ENCODE measurements at places on chromosomes 13 and 19.

- DNase-seq, result no peak
Observed at GRCh38 chr13:42946927-42947326, 45.1 kb downstream of the EPSTI1 start.

DNA sequence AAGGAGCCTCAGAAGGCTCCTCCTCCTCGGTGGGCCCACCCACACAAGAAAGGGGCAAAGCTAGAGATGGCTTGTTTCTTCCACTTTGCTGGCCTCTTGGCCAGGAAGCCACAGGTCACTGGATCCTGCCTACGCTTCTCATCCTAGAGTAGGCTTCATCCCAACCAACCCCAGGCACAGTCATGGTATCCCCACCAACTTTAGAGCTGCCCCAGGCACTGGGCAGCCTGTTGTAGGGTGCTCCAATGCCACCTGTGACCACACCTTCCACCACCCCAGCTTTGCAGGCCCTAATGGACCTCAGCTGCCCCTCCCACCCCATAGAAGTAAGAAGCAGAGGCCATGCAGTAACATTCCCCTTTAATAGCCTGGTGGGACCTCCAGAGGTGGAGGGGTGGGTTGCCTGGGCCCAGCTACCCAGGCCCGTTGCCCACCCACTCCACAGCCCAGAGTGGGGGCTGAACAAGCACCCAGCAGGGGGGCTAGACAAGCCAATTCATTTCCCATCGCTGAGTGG, 522 bp upstream of the CHMP2A start:
- no peak for DNase-seq

GRCh38 chr13:70087247-70087646, 20.4 kb upstream of the ATXN8OS start:
- no peak for DNase-seq

- no peak for DNase-seq
Observed at GRCh38 chr19:1182068-1182467, 8.0 kb upstream of the SBNO2 start.

GRCh38 chr19:46015687-46016425, 7.0 kb downstream of the PGLYRP1 start:
- no peak for DNase-seq

- no peak for DNase-seq
Observed at GRCh38 chr13:112179995-112180394, 113.0 kb downstream of the SOX1 start.

- no peak for DNase-seq
Observed at GRCh38 chr13:24032674-24033073, 127.8 kb upstream of the SPATA13 start.

DNA sequence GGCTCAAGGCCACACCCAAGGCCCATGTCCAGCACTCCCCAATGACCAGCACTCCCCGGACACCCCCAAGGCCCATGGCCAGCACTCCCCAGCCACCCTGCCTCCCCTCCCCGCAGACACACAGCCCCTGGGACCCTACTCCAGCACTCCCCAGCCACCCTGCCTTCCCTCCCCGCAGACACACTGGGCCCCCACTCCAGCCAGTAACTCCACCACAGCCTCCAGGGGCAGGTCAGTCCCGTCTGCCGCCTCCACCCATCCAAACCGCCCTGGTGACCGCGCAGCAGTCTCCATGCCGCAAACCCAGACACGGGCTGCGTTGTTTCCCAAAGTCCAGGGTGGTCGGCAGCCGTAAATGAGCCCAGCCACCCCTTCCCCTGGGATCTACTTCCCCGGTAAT, 70.7 kb downstream of the SPACA7 start:
- DNase-seq, result no peak

DNA sequence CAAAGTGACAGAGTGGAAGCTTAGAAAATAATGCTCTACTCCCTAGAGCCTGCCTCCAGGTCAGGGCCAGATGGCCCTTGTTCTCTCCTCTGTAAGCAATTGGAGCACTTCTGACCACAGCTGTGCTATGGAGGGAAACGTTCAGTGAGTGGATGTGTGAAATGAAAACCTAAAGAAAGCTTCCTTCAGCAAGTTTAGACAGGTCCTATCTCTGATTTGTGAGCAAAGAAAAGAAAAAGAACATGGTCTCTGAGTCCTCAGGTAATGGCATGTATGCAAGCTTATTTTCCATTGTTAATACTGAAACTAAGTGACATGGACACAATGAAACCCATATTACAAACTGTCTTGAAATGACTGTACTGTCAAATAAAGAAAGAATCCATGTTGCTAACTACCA, 1486.8 kb downstream of the EFNB2 start:
- DNase-seq, result no peak

GRCh38 chr13:113449693-113450347, 3.5 kb downstream of the ADPRHL1 start:
- no peak for DNase-seq

- peak; percentile 21 for DNase-seq
Observed at GRCh38 chr13:72643311-72643989, 84.0 kb downstream of the MZT1 start.

DNA sequence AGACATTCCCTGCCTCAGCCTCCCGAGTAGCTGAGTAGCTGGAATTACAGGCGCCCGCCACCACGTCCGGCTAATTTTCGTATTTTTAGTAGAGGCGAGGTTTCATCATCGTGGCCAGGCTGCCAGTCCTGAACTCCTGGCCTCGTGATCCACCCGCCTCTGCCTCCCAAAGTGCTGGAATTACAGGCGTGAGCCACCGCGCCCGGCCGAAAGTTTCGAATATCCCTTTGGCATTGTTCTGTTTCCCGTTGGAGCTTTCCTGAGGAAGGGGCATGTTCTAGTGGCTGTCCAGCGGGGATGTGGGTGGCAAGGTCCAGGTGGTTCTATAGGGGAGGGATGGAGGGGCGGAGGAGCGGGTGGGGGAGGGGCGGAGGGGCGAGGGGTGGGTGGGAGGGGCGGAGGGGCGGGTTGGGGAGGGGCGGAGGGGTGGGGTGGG, 2.1 kb upstream of the BSG start:
- DNase-seq, result no peak

GRCh38 chr19:16361254-16361653, 36.6 kb downstream of the KLF2 start:
- no peak for DNase-seq

- no peak for DNase-seq
Observed at GRCh38 chr13:90869580-90869979, 477.9 kb upstream of the MIR17HG start.

DNA sequence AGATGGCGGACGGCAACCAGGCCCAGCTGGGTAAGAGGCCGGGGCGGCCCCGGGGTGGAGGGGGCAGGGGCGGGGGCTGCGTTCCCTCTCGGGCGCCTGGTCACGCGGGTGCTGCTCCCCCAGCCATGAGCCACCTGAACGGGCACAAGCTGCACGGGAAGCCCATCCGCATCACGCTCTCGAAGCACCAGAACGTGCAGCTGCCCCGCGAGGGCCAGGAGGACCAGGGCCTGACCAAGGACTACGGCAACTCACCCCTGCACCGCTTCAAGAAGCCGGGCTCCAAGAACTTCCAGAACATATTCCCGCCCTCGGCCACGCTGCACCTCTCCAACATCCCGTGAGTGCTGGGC, 11.1 kb downstream of the PTBP1 start:
- DNase-seq, result no peak

- DNase-seq, result no peak
Observed at GRCh38 chr13:52599037-52599847, 43.0 kb upstream of the HNRNPA1L2 start.

- no peak for DNase-seq
Observed at GRCh38 chr19:38307076-38307475, 3.0 kb downstream of the C19orf33 start.

GRCh38 chr19:38911388-38912001, 491 bp downstream of the CCER2 start:
- no peak for DNase-seq

DNA sequence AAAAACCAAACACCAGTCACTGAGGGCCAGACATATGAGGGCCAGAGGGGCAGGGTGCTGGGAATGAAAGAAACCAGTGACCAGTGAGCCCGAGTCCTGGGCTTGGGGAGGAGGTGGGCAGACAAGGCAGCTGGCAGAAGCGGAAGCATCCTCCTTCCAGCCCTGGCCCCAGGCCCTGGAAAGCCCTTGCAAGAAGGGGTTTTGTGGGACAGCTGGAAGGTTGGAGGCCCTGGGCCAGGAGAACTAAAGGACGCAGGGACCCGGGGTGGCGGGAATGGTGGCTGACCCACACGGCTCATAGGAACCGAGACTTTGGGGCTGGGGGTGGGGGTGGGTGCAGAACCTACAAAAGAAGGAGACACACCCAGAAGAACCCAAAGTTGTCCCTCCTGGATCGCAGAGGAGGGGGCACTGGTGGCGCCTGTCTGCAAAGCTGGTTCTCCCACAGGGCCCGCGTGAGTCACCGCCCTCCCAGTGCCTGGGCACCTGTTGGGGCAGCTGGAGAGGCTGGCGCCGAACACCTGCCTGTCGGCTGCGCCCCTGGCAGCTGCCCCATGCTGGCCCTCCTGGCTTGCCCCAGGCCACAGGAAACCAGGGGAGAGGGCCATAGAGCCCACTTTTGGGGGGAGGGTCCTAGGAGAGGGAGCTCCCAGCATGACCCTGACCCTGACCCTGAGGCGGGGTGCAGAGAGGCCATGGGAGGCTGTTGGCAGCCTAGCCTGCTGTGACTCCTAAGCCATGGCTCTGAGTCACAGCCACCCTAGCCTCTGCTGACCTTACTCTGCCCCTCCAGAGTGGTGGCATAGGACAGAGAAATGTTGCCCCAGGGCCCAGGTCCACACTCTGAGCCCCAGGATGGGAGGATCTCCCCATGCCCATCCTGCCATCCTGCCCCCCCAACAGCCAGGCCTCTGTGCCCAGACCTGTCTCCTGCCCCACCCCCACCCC, 802 bp downstream of the DMPK start:
- no peak for DNase-seq

DNA sequence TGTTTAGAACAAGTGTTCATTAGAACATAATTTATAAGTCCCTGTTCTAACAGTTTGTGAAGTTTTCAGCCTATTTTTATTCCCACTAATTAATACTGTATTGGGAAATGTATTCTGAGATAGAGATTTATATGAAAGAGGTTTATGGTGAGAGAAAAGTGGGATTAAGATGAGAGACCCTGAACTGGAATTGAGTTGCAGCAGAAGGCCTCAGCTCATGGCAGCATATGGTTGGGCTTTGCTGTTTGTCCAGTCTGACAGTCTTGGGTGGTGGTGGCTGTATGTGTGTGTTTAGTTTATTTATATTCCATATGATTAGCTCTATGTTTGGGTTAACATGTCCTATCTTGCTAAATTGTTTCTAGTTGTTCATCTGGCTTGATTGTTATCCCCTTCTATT, 575.1 kb downstream of the SLITRK5 start:
- DNase-seq, result no peak

DNA sequence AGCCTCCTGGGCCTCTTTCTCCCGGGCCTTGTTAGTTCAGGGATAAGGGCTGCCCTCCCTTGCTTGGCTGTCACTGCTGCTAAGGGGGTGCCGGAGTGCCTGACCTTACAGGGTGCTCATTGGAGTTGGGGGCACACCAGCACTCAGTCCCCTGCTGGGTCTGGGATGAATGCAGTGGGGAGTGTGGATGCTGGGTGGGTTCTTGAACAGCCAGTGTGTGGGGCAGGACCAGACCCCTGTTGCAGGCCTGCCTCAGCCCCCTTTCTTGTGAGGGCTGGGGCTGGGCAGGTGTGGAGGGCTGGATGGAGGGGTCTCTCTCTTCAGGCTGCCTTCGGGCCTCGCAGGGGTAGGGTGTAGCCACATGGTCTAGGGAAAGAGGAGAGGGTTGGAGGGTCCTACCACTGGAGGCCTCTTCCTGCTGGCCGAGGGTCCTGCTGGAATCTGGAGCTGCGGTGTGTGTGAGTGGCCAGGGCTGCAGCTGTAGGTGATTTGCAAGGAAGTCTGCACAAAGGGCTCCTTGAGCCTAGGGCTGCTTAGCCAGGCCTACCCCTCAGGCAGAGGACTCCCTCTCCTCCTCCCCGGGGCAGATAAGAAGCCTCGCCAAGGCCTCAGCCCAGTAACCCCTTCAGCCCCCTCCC, 3.2 kb downstream of the CEBPA start:
- no peak for DNase-seq

DNA sequence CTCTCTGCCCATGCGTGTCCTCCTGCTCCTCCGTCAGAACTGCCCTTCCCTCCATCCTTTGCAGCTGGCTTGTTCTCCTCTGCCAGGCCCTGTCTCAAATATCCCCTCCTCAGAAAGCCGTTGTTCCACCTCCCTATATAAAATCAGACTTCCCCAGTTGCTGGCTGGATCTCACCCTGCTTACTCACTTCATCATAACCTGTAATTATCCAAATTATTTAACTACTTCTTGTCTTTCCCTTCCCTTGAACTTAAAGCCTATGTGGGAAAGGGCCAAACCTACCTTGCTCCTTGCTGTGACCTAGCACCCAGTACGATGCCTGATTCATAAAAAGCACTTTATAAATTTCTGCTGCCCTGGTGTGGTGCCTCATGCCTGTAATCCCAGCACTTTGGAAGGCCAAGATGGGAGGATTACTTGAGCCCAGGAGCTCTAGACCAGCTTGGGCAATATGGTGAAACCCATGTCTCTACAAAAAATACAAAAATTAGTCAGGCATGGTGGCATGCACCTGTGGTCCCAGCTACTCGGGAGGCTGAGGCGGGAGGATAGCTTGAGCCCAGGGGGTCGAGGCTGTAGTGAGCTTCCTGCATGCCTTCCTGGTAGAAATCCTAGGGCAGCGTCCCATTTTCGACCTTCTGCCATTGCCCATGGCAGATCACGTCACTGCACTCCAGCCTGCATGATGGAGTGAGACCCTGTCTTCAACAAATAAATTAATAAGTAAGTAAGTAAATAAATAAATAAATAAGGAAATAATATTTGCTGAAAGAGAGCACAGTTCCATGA, 39.5 kb upstream of the ZNF536 start:
- no peak for DNase-seq

- DNase-seq, result no peak
Observed at GRCh38 chr13:101529422-101529821, 76.9 kb downstream of the ITGBL1 start.

GRCh38 chr13:47796816-47797215, 204.3 kb downstream of the SUCLA2 start:
- no peak for DNase-seq

DNA sequence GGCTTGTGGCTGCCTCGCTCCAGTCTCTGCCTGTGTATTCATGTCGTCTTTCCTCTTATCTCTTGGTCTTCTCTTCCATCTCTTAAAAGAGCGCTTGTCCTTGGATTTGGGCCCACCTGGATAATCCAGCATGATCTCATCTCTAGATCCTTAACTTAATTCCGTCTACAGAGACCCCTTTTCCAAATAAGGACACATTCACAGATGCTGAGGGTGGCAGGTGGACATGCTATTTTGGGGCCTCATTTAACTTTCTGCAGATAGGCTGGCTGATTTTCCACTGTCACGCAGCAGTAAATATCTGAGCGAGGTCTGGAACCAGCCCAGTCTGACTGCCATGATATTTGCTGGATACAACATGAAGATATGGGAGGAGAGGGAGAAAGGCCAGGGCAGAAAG, 41.5 kb upstream of the TSHZ3 start:
- DNase-seq, result no peak

DNA sequence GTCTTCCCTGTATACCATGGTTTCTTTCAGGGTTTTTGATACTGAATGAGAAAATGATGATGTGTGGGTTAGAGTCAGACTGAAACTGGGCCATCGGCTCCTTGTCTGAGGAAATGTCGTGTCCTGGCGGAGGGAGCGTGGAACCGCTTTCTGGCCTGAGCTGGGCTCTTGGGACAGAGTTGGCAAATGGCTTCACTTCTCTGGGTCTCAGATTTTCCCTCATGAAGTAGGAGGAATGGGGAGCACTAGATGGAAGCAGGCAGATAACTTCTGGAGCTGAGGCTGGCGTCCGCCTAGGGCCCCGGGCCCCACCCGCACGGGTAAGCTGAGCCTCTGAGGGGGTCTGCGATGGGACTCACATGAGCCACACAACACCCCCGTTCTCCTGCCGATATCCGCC, 133.3 kb upstream of the WASF3 start:
- no peak for DNase-seq

All from CD14-positive monocyte (primary cell).